ENCODE measurements at places on chromosomes 3 and 15. TPM values are rescaled to one million over a fixed set of nuclear protein-coding genes. Genes with fewer than 3 reads are reported as not detected.

SEMA5B gene
- not detected for total RNA-seq

ARHGAP11A gene
- 52.9 TPM for total RNA-seq

MUC4 gene
- total RNA-seq: not detected

XCR1 gene
- not detected for total RNA-seq

CSPG4 gene
- total RNA-seq: 0.13 TPM

Measured in thoracic aorta endothelial cell (primary cell).